ENCODE measurements at places on chromosomes 5 and 9. TPM values are rescaled to one million over a fixed set of nuclear protein-coding genes. Genes with fewer than 3 reads are reported as not detected.

Gene FST
- total RNA-seq, result 529 TPM

Gene PTAR1
- 39.9 TPM for total RNA-seq

Gene RAD1
- 29.1 TPM for total RNA-seq

Gene ADAMTS13
- total RNA-seq, result 0.65 TPM

Gene CWC27
- total RNA-seq, result 27.0 TPM

Gene ANKHD1
- 51.0 TPM for total RNA-seq

Gene SPATA31E1
- total RNA-seq, result not detected

Gene MAPKAP1
- 95.6 TPM for total RNA-seq

Gene GLRA1
- not detected for total RNA-seq

Gene TMEM171
- total RNA-seq, result 8.0 TPM

Gene IL17B
- not detected for total RNA-seq

Gene LCN6
- total RNA-seq, result not detected

Gene ZCCHC7
- total RNA-seq, result 15.5 TPM

Gene AHRR
- 0.18 TPM for total RNA-seq

Gene PCDHGB6
- 0.14 TPM for total RNA-seq

Gene ECM2
- total RNA-seq, result 1.4 TPM

Gene N4BP3
- total RNA-seq, result 3.6 TPM

Gene GZMA
- not detected for total RNA-seq

Gene TAF11L10
- not detected for total RNA-seq

Gene TBC1D9B
- 77.6 TPM for total RNA-seq

Gene IL3
- total RNA-seq, result not detected

Gene ARID3C
- total RNA-seq, result 0.07 TPM

Gene LHX3
- not detected for total RNA-seq

Gene SMIM33
- total RNA-seq, result not detected

Gene RETREG1
- total RNA-seq, result 1.3 TPM

Gene SHOC1
- total RNA-seq, result 0.03 TPM

Gene NELFB
- 47.5 TPM for total RNA-seq

Gene EDIL3
- total RNA-seq, result 0.04 TPM

Gene C1QTNF2
- total RNA-seq, result 0.25 TPM

Gene FAM163B
- total RNA-seq, result not detected

Gene LRRC14B
- total RNA-seq, result not detected

Gene PCDHA1
- not detected for total RNA-seq

Gene SNX18
- 12.8 TPM for total RNA-seq

Gene HEXB
- total RNA-seq, result 111 TPM

Gene TMEM215
- not detected for total RNA-seq

Gene SARDH
- total RNA-seq, result not detected

Gene CACFD1
- 2.2 TPM for total RNA-seq

Gene CNTRL
- 11.1 TPM for total RNA-seq

Gene RBM18
- total RNA-seq, result 15.3 TPM

Gene CDX1
- not detected for total RNA-seq

Gene MBLAC2
- total RNA-seq, result 5.5 TPM

Measured in foreskin keratinocyte (primary cell).